ENCODE measurements at places on chromosomes 4 and X.
A peak's percentile ranks its signal among the peaks of the same experiment; 100 is the strongest.

- DNase-seq = peak; percentile 1
Observed at GRCh38 chr4:12633053-12633651, 851.0 kb downstream of the RAB28 start.

GRCh38 chr4:22490718-22491315, 25.0 kb downstream of the ADGRA3 start:
- no peak for DNase-seq

GRCh38 chrX:9253211-9253610, 211.6 kb upstream of the TBL1X start:
- DNase-seq = no peak

GRCh38 chr4:156419080-156419685, 465.5 kb upstream of the CTSO start:
- DNase-seq = no peak

DNA sequence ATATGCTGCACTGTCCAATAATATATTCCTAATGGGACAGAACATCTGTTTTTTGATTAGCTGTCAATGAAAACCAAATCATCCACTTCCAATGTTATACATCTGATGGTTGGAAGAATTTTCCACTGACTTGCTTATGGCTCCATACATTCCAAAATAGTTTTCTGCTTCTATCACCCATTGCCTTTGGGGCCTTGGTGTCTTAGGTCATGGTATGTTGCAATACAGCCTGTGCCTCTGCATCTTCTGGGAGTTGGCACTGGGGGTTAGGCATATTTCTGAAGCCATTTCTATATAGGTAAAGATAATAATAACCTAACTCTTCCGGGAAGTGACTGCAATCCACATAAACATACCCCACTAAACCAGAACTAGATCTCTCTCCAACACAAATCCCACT, 53.2 kb upstream of the NR3C2 start:
- no peak for DNase-seq

DNA sequence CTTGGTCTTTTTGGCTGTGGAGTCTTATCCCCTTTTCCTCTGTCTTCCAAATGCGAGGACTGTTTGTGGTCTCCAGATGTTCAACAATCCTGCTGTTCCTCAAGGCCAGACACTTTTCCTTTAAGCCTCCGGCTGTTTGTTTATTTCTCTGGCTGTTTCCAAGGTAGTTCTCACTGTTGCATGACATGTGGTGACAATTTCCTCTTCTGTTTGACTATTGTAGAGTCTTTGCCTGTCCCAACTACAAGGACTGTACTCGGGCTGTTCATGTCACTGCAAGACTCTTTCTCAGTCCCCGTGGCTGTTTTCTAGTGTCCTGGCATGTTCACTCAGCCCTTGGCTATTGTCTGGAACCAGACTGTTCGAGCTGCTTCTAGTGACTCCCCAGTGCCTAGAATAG, 50.6 kb downstream of the ZNF157 start:
- no peak for DNase-seq

DNA sequence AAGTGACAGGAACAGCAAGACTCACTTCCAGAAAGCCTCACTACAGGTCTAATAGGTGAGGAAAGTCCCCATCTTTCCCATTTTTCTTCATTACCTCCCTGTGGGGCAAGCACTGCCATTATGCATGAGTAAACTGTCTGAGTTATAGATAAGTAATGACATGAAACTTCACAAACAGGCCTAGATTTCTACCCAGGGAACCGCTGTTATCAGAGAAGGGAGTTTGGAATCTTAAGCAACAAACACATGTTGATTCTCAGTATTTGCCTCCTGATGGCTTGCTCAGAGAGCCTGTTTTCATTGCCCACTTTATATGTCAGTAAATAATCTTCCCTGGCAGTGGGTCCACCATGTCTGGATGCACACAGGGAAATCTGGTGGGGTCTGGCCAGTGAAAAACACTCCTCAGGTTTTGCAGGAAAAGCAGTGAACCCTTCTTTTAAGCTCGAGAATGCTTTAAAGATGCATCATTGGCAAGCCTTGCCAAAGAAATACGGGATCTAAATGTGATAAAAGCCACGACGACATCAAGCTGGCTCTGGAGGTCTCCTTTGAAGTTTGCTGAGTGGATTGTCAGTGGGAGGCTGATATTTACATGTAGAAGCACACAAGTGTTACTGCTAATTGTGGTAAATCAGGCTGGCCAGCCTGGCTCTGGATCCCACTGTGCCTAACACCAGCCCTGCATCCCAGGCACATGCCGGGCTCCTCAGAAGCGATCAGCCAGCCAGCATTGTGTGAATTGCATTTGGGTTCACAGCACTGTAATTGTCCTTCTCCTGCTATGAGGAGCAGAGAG, 25.2 kb downstream of the PDGFRA start:
- DNase-seq = no peak
